ENCODE measurements at places on chromosomes 3 and 15.

GRCh38 chr15:42011074-42011473 is 9.8 kb downstream of the PLA2G4E start:
- no peak for DNase-seq

GRCh38 chr3:164230385-164231094 is 847.8 kb downstream of the SI start:
- no peak for DNase-seq

DNA sequence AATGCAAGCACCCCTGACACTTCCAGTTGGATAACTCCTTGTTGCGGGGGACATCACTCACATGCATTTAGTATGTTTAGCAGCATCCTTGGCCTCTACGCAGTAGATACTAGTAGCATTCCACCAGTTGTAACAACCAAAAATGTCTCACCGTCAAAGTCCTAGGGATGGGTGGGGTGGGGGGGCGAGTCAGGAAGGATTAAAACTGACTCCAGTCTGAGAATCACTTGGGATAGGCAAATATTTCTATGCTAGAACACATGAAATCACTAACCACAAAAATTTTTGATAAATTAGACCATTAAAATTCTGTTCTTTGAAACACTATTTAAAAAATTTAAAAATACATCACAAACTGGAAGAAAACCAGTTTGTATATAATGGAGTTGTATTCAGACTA is 18.0 kb downstream of the ICE2 start:
- DNase-seq, result no peak

GRCh38 chr3:169825316-169825715 is 12.6 kb upstream of the LRRC34 start:
- no peak for DNase-seq

GRCh38 chr15:44712346-44713005 is 1.2 kb downstream of the B2M start:
- DNase-seq, result peak; percentile 58
